ENCODE measurements at places on chromosomes 1 and 21. TPM values are rescaled to one million over a fixed set of nuclear protein-coding genes. Genes with fewer than 3 reads are reported as not detected.
A peak's percentile ranks its signal among the peaks of the same experiment; 100 is the strongest.

DNA sequence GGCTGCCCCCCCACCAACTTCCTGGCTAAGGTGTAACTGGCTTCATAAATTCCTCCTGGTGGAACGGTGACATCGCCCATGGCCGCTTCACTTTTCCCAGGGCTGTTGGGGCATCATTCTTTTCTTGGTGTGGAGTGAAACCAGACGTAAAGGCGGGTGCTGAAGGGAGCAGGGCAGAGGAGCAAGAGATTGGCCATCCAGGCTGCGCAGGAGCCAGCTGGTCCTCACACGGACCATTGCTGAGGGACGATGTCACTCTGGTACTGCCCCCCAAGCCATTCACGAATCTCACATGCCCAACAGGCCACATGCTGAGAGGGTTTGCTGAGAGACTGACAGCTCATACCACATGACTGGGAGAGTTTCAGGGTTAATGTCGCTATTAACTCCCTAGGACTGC is 10.5 kb upstream of the PKP1 start:
- no peak overlapping the region for H3K27ac ChIP-seq
- no peak overlapping the region for H3K4me3 ChIP-seq
- no peaks in the 10 kb centered on the region for H3K27me3 ChIP-seq
- H3K4me1 ChIP-seq, result peaks cover 7% of the 10 kb centered on the region

- no peak overlapping the region for H3K27ac ChIP-seq
- no peaks in the 10 kb centered on the region for H3K27me3 ChIP-seq
- H3K4me3 ChIP-seq, result no peak overlapping the region
- no peak for DNase-seq
- no peaks in the 10 kb centered on the region for H3K4me1 ChIP-seq
Measured at GRCh38 chr1:97074771-97075170, 353.2 kb downstream of the PTBP2 start.

PLEKHA6 gene
- polyA plus RNA-seq, result 41.6 TPM

NR5A2 gene
- polyA plus RNA-seq, result not detected

- H3K4me3 ChIP-seq, result no peak overlapping the region
- H3K27me3 ChIP-seq, result no peaks in the 10 kb centered on the region
- peak; percentile 82 for DNase-seq
- no peaks in the 10 kb centered on the region for H3K36me3 ChIP-seq
Measured at GRCh38 chr21:28418726-28419514, 573.8 kb downstream of the LTN1 start.

- H3K27me3 ChIP-seq, result no peaks in the 10 kb centered on the region
- DNase-seq, result no peak
- no peak overlapping the region for H3K4me3 ChIP-seq
- no peak overlapping the region for H3K27ac ChIP-seq
Measured at GRCh38 chr1:212367474-212368072, 47.1 kb downstream of the PACC1 start.

GRCh38 chr1:81834921-81835698 is 34.4 kb downstream of the ADGRL2 start:
- peaks cover 25% of the 10 kb centered on the region for H3K4me1 ChIP-seq
- no peaks in the 10 kb centered on the region for H3K36me3 ChIP-seq
- H3K4me3 ChIP-seq, result no peak overlapping the region
- peak overlapping the region; percentile 31 for H3K27ac ChIP-seq

DNA sequence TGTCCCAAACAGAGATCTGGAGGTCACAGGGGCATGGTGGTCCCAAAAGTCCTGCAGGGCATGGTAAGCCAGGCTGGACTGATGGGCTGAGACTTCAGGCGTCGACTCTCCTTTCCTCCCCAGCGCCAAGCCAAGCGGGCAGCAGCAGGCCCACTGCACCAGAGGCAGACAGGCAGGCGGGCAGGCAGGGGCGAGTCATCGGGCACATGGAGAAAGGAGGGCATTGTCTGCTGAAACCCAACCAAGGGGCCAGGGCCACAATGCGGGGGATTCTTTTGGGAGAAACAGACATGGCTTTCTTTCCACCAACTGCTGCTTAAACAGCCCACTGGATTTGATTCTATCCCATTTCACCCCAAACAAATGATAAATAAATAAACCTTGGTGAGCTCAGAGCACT is 46.2 kb downstream of the TRABD2B start:
- DNase-seq, result no peak
- no peak overlapping the region for H3K27ac ChIP-seq
- H3K36me3 ChIP-seq, result no peaks in the 10 kb centered on the region

DNA sequence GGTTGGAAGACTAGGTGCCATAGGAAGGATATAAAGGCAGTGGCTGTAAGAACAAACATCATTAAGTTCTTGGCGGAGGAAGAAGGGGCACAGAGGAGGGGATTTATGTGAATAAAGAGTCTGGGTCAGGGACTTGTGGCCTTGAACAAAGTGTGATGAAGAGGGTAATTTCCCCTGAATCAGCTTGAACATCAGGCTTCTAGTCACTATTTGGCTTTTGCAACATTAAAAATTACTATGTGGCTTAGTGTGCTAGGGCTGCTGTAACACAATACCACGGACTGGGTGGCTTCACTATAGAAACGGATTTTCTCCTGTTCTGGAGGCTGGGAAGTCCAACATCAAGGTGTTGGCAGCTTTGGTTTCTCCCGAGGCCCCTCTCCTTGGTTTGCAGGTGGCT is 70.5 kb upstream of the CNIH3 start:
- H3K27me3 ChIP-seq, result no peaks in the 10 kb centered on the region
- H3K4me1 ChIP-seq, result no peaks in the 10 kb centered on the region
- H3K4me3 ChIP-seq, result no peak overlapping the region

RNF186 gene
- polyA plus RNA-seq, result not detected

DAB1 gene
- 32.5 TPM for polyA plus RNA-seq

DNA sequence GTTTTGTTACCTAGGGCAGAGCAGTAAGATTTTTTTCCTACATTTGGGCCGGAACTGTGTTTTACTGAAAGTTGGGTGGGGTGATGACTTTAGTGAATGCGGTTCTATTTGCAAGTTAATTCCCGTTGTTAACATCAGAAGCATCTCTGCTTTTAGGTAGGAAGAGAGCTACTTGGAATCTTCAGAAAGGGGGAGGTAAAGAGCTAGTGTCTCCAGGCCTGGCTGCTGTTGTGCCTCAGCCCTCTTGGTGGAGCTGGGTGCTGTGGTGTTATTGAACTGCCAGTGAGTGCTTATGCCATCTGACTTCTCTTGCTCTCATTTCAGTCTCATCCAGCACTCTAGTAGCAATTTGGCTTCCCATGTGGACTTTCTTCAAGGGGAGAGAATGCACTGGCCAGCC is 3.4 kb downstream of the KDM4A start:
- peak; percentile 47 for DNase-seq
- no peak overlapping the region for H3K4me3 ChIP-seq
- H3K4me1 ChIP-seq, result peaks cover 14% of the 10 kb centered on the region
- H3K27me3 ChIP-seq, result no peaks in the 10 kb centered on the region

LCE3C gene
- not detected for polyA plus RNA-seq

- no peak overlapping the region for H3K4me3 ChIP-seq
- H3K27me3 ChIP-seq, result no peaks in the 10 kb centered on the region
- H3K36me3 ChIP-seq, result no peaks in the 10 kb centered on the region
- peaks cover 13% of the 10 kb centered on the region for H3K4me1 ChIP-seq
- DNase-seq, result no peak
- no peak overlapping the region for H3K27ac ChIP-seq
Measured at GRCh38 chr1:192732787-192733186, 76.1 kb upstream of the RGS2 start.

Measured in cardiac muscle cell (in vitro differentiated cells and primary cell).